ENCODE measurements at places on chromosomes 1 and 21.
A peak's percentile ranks its signal among the peaks of the same experiment; 100 is the strongest.

DNA sequence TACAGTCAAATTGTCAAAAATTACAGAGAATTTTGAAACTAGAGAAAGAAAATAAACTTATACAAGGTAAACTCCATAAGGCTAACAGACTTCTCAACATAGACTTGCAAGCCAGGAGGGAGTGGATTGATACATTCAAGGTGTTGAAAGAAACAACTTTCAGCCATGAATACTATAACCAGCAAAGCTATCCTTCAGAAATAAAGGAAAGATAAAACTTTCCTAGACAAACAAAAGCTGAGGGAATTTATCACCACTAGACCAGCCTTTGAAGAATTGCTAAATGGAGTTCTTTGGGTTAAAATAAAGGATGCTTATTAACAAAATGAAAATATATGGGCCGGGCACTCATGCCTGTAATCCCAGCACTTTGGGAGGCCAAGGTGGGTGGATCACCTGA lies 52.7 kb downstream of the C1orf185 start:
- DNase-seq, result no peak

- DNase-seq, result no peak
Measured at GRCh38 chr1:53107090-53107489, 35.3 kb downstream of the SLC1A7 start.

- DNase-seq, result no peak
Measured at GRCh38 chr1:7389201-7389905, 381.7 kb upstream of the VAMP3 start.

DNA sequence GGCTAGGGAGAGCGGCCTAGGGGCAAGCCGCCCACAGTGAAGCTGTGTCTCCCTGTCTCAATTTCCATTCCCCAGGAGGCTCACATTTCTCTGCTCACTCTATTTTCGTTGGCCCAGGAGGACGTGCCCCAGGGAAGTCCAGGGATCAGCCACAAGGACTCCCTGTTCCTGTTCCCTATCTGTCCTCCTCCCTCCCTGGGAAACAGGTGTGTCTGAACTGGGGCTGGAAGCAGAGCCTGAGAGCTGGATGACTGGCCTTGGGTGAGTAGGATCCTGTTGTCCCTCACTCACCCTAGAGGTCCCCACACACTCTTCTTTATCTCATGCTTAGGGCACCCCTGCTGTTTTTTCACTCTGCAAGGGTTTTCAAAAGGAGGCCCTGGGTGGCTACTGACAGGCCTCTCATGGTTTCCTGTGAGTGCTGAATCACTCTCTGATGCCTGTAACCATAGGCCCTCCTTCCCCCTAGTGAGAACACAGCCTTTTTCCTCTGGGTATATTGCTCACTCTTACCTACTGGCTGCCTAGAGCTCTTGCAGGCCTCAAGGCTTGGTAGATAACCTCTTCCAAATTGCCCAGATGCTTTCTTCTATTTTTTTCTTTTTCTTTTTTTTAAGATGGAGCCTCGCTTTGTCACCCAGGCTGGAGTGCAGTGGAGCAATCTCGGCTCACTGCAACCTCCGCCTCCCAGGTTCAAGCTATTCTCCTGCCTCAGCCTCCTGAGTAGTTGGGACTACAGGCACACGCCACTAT lies 3.3 kb upstream of the UTP11 start:
- peak; percentile 48 for DNase-seq

DNA sequence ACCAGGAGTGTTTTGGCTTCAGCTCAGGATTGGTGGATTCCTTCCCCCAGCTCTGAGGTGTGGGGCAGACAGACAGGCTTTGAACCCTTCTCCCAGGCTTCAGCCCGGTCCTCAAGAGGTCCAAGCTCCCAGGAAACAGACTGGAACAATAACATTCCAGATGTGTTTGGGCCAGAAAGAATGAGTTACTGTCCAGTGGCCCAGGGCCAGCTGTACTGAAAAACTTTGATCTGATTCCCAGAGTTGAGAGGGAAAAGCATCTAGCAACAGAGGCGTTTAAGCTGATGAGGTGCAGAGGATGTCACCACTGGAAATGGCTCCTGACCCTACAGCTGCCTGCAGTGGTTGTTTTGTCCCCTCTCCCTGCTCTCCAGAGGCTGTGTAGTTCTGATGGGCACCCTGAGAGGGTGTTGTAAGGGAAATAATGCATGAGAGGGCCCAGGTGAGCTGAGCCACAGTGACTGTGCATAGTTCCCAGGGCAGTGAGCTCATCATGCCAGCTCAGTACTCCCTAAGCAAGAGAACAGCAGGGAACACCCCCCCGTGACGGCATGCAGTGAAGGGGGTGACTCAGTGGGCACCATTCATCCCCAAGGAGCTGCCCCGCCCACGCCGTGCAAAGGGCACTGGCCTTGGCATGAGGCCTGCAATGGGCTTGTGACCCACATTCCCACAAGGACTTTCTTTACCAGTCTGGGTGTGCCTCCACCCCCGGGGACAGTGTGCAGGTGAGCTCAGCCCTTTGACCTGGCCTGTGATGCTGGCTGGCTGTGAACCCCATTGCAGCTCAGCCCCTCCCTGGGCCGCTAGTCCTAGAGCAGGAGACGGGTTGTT lies 13.8 kb upstream of the SFN start:
- DNase-seq, result no peak

DNA sequence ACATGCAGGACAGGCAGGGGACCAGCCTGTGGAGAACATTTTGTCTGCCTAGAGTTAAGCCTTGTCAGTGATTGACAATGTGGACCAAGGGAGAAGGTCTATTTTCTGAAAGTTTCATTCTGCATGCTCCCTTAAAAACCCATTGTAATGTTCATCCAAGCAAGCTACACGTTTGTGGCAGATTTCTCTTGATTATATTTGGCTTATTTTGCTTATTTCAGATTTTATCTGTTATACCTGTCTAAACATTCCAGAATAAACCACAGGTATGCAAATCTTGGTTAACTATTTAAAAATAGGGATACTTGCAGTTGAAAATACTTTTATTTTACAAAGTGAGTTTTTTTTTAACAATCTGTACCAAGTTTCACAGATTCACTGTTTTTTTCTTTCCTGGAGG lies 78.2 kb upstream of the F3 start:
- no peak for DNase-seq

- DNase-seq, result no peak
Measured at GRCh38 chr1:5622412-5622811, 369.8 kb downstream of the NPHP4 start.

- DNase-seq, result no peak
Measured at GRCh38 chr1:201267481-201268229, 15.7 kb upstream of the PKP1 start.

DNA sequence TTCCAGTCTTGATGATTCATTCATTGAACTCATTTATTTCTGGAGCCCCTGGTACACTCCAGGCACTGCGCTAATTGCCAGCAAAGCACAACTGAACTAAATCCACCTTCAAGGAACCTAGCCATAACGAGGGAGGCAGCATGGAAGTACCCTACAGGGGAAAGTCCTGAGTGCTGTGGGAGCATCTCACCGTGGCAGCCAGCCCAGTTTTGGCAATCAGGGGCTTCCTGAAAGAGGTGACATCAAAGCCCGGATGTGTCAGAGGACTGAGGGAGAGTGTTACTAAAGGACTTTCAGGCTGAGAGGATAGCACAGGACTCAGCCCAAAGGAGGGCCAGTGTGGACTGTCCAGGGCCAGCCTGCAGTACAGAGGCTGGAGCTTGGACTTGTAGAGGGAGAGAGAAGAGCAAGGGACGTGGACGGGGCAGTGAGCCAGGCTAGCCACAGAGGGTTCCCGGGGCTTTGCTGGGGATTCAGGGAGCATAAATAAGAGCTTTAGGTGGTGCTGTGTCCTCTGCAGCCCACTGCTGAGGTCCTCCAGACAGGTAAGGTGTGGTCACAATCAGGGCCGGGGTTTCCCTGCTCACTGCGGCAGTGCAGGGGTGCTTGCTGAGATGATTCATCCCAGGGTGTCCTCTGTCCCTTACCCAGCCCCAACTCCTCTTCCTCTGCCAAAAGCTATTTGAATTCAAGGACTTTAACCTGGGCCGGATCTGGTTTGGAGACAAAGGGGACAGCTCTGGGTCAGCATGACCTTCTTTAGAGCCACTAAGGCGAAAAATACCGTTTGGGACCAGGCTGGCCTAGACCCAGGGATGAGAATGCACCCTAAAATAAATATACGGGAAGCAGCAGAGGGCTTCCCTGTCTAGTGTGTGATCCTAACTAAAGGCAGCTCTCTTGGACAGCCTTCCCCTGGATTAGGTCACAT lies 128.3 kb downstream of the EDEM3 start:
- DNase-seq, result no peak

GRCh38 chr1:50488876-50489275 lies 65.6 kb upstream of the DMRTA2 start:
- DNase-seq, result no peak

DNA sequence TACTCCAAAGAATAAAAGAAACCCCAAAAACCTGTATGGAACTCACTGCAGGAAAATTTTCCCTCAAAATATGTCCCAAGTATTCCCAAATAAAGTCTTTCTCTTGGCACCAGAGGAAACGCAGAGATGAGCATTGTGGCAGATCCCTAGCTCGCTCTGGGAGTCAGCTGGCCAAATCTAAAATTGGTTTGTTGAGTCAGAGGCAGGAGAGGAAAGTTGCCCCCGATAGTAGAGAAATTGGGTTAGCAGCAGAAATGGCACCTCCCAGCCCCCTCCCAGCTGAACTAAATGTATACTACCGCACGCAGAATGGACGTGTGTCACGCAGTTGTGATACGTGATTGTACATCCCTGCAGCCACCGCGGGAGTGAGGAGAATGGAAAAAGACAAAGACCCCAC lies 39.9 kb upstream of the TARBP1 start:
- no peak for DNase-seq

GRCh38 chr21:35646606-35647005 lies 413.7 kb downstream of the SETD4 start:
- no peak for DNase-seq

GRCh38 chr1:171935664-171936063 lies 94.4 kb downstream of the DNM3 start:
- DNase-seq, result no peak

Measured in CD4-positive, alpha-beta T cell treated with Interferon alpha-2 for 1 hour (primary cell).